Mesothelial cell of epicardium (in vitro differentiated cells): ENCODE measurements at places on chromosomes 4 and X.

- H3K27me3 ChIP-seq: no peaks in the 10 kb centered on the region
- peaks cover 15% of the 10 kb centered on the region for H3K36me3 ChIP-seq
- no peak overlapping the region for H3K4me3 ChIP-seq
- H3K27ac ChIP-seq: no peak overlapping the region
These were observed 32.0 kb upstream of the TBC1D1 start for GRCh38 chr4:37858872-37859271.

DNA sequence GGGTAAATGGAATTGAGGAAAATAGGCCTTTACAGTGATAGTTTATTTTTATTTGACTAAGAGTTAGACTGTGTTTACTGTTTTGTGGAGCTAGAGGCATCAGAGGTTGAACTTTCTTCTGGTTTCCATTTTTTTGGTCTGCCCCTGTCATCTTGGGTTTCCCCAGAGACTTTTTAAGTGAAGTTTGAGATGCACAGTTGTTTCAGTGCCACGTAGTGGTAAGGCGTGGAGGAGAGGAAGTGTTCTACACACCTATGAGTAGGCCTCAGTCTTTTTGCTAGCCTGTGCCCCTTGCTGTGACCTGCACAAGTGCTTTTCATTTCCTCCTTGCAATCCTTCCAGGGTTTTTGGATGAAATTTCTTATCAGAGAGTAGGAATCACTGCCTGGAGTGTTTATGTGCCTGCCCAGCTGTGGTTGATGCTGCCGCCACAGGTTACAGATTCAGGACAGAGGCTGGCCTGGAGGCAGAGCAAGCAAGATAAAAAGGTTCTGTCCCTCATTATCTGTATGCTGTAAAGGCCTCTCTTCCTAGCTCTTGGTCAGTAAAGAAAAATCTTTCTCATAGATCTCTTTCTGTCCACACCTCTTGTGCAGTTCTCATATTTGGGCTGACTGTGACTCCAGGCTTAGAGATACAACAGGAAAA lies 12.5 kb upstream of the HSFX4 start:
- H3K36me3 ChIP-seq: no peaks in the 10 kb centered on the region
- no peak overlapping the region for H3K4me3 ChIP-seq
- no peak for DNase-seq
- H3K27ac ChIP-seq: no peak overlapping the region
- H3K4me1 ChIP-seq: no peaks in the 10 kb centered on the region

GRCh38 chr4:180120068-180120467 lies 2123.1 kb upstream of the TENM3 start:
- peak overlapping the region; percentile 45 for H3K27ac ChIP-seq
- H3K36me3 ChIP-seq: no peaks in the 10 kb centered on the region
- peaks cover 61% of the 10 kb centered on the region for H3K4me1 ChIP-seq
- H3K27me3 ChIP-seq: no peaks in the 10 kb centered on the region
- no peak overlapping the region for H3K4me3 ChIP-seq

GRCh38 chr4:56723201-56723605 lies 42.1 kb upstream of the HOPX start:
- no peaks in the 10 kb centered on the region for H3K27me3 ChIP-seq
- no peaks in the 10 kb centered on the region for H3K36me3 ChIP-seq
- no peak overlapping the region for H3K27ac ChIP-seq
- H3K4me1 ChIP-seq: peaks cover 2% of the 10 kb centered on the region
- no peak overlapping the region for H3K4me3 ChIP-seq
- no peak for DNase-seq

- no peaks in the 10 kb centered on the region for H3K36me3 ChIP-seq
- H3K27ac ChIP-seq: no peak overlapping the region
- no peak overlapping the region for H3K4me3 ChIP-seq
- peaks cover 2% of the 10 kb centered on the region for H3K4me1 ChIP-seq
- H3K27me3 ChIP-seq: no peaks in the 10 kb centered on the region
These were observed 118.7 kb downstream of the ZNF330 start for GRCh38 chr4:141339391-141339790.

DNA sequence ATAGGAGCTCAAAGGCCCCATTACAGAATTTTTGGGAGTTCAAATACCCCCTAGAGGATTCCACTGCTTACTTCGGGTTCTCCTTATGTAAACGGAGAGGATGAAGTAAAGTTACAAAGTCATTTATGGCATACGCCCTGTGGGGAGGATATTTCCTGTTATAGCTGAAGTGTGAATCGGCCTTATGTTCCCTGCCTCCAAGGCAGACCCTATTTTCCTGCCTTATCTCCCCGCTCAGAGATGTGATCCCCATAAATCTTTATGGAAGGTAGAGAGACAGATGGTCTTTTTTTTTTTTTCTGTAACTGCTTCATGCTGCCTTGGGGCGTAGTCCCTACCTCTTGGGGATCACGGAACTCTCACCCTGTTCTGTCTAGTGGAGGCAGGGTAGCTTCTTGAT lies 56.0 kb upstream of the DHX15 start:
- no peaks in the 10 kb centered on the region for H3K27me3 ChIP-seq
- no peaks in the 10 kb centered on the region for H3K36me3 ChIP-seq
- no peak overlapping the region for H3K4me3 ChIP-seq
- no peak overlapping the region for H3K27ac ChIP-seq

DNA sequence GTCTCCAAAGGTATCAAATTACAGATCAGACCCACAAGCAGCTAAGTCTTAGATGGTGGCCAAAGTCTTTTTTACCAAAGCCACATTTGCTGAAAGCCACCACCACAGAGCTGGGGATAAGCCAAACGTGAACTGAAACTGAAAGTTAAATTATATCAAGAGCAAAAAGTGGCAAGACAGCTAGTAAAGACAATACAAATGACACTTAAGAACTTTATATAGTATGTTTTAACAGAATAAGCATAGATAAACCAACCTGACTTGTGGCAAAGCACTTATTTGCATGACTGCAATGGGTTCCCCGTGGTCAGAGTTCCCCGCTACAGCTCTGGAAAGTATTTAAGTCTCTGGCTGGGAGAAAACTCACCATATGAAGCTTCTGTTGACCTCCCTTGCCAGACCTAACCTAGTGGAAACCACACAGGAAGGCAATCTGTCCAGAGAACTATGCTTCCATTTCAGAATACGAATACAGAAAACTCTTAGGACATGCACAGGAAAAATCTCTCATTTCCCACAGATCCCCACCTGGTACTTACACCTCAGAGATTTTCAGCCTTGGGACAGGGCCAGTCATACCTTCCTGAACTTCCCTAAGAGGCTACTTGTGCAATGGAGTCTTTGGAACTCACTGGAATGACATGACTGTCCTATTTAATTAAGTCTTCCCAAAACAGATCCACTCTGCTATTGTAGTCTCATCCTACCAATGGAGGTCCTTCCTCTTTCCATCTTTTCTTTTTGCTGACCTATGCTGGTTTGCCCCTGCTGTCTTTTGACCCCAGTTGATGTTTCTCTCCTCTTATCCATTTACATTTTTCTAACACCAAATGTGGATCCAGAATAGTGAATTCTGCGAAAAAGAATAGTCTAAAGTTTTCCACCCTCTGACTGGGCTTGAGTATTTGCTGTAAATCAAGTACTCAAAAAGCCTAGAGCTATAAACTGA lies 225.1 kb downstream of the NR3C2 start:
- peaks cover 2% of the 10 kb centered on the region for H3K27me3 ChIP-seq
- DNase-seq: no peak
- no peak overlapping the region for H3K27ac ChIP-seq
- no peaks in the 10 kb centered on the region for H3K36me3 ChIP-seq

DNA sequence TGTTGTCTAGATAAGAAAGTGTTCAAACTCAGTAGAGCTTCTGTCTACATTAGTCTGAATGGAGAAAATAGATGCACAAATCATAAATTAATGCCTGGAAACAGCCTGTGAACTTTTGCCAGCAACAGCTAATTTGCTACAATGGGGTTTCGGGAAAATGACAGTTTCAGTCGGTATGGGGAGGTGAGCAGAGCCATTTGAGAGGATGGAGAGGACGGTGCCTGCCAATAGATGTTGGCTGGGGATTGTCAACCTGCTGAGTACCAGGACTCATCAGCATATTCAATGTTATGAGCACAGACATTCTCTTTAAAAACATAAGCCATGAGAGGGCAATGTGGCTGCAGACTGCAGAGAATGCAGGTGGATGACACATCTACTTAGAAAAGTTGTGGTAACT lies 230.3 kb upstream of the PCDH18 start:
- no peak overlapping the region for H3K4me3 ChIP-seq
- no peaks in the 10 kb centered on the region for H3K27me3 ChIP-seq
- no peak overlapping the region for H3K27ac ChIP-seq
- DNase-seq: no peak
- peaks cover 4% of the 10 kb centered on the region for H3K4me1 ChIP-seq

DNA sequence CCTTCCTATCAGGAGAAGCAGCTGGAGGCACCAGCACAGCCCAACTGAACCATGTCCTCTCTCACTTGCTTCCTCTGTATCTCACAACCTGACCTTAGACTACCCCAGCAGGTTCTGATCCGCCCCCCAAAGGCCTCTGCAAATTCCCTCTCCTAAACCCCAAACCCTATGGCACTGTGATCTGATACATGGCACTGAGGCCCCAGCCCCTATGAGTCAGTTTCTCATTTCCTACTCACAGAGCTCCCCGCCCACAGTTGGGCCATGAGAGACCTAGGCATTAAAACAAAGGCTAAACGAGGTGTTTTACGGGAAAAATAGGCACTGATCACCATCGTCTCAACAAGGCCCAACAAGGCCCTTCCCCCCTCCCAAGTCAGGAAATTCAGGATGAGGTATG lies 19.1 kb downstream of the SASH3 start:
- DNase-seq: no peak
- H3K36me3 ChIP-seq: peaks cover 7% of the 10 kb centered on the region
- H3K27me3 ChIP-seq: no peaks in the 10 kb centered on the region
- peaks cover 4% of the 10 kb centered on the region for H3K4me1 ChIP-seq

GRCh38 chr4:113745711-113746110 lies 15.8 kb downstream of the CAMK2D start:
- peaks cover 5% of the 10 kb centered on the region for H3K36me3 ChIP-seq
- no peak overlapping the region for H3K27ac ChIP-seq
- no peak for DNase-seq
- H3K4me1 ChIP-seq: peaks cover 9% of the 10 kb centered on the region

GRCh38 chr4:1402516-1403091 lies 3.6 kb downstream of the NKX1-1 start:
- H3K27me3 ChIP-seq: peaks cover 56% of the 10 kb centered on the region
- DNase-seq: no peak
- no peaks in the 10 kb centered on the region for H3K4me1 ChIP-seq
- H3K4me3 ChIP-seq: no peak overlapping the region

DNA sequence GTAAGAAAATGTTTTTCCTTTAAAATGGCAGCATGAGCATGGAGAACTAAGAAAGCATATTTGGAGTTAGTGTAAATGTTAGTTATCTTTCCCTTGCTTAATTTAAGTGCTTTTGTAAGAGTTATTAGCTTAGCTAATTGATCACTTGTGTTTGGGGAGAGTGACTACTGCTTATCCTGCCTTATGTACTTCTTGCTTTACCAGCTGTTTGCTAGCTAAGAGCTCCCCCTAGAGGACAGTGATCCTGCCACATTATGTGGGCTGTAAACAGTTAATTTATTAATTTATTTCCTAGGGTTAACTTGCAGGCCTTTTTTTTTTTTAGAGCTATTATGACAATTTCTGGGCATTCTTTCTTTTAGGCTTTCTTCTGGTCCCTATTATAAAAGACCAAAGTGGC lies 435.8 kb downstream of the MAGEB5 start:
- H3K36me3 ChIP-seq: peaks cover 10% of the 10 kb centered on the region
- no peaks in the 10 kb centered on the region for H3K4me1 ChIP-seq
- DNase-seq: no peak

DNA sequence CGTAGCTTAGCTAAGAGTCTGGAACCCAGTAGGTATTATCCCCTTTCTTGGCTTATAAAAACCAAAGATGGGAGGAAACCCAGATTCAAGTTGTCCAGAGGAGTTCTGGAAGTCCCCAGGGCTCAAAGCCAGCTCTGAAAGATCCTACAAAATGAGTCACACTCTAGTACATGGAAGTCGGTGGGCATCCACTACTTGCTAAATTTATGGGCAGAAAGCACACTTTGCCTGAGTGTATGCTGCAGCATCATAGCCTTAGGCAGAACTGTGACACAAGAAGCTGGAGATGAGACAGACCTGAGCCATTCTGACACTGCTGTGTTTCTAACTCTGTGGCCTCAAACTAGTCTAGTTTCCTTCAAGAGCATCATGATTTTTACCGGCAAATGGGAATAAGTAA lies 429.3 kb downstream of the AFF2 start:
- no peak overlapping the region for H3K27ac ChIP-seq
- no peaks in the 10 kb centered on the region for H3K27me3 ChIP-seq
- DNase-seq: no peak
- H3K36me3 ChIP-seq: no peaks in the 10 kb centered on the region
